Motor neuron (in vitro differentiated cells): ENCODE measurements at places on chromosomes 5 and 9.

DNA sequence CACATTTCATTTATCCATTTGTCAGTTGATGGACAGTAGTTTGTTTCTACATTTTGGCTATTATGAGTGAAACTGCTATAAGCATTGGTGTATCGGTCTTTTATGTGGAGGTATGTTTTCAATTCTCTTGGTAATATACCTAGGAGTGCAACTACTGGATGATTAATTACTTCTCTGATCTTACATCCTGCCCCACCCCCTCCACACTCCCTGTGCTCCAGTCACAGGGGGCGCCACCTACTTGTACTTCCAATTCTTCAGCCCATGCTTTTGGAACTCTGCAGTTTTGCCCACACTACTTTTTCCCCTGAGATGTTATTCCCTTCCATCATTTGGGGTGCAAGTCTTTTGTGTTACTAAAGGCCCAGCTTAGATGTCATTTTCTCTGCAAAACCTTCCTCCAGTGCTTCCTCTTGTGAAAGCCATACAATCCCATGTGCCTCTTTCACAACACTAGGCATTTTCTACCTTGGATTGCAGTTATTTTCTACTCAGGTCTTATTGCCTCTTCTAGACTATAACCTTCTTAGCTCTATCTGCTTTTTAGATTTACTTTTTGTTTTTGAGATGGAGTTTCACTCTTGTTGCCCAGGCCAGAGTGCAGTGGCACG lies 42.1 kb downstream of the SEC61B start:
- no peak for ATAC-seq

- no peak for ATAC-seq
These were observed 99.1 kb upstream of the PPP1R26 start for GRCh38 chr9:135380311-135380960.

- ATAC-seq, result no peak
These were observed 373.3 kb downstream of the ARHGEF28 start for GRCh38 chr5:73999297-73999696.

DNA sequence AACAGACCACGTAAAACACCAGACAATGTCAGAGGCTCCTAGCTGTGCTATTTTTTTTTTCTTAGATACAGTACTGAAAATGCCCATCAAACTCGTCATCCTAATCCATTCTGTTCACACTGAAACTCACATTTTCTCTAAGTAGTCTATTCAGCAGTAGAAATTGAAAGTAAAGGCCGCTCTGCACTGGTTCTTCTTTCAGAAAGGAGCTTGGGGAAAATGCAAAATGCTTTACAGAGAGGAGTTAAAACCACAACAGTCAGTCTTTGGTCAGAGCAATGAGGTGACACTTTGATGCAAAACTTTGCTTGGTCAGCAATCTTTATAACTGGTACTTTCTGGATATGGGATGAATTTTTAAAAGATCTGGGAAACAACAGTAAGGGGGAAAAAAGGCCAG lies 43.8 kb upstream of the SUSD1 start:
- ATAC-seq, result no peak

GRCh38 chr5:101009758-101010519 lies 106.9 kb upstream of the ST8SIA4 start:
- no peak for ATAC-seq

- no peak for ATAC-seq
These were observed 183.2 kb downstream of the ACTL7B start for GRCh38 chr9:108672475-108673190.
